SK-N-MC (cell line): ENCODE measurements at places on chromosomes 11 and 22.

DNA sequence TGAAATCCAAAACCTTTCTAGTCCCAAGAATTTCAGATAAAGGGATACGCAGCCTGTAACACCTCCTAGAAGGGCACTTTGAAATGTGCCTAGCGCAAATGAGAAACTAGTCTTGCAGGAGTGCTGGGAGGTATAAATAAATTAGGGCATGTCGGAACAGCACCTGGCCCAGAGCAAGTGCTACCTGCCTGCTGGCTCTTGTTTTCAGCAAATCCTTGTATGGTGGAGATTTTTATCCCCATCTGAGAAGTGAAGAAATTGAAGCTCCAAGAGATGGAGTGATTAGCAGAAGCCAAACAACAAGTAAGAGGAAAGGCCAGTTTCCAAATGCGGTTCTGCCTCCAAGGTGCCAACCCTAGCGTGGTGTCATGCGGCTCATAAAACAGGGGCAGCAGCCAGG, 36.7 kb upstream of the TFIP11 start:
- DNase-seq, result no peak

- DNase-seq, result no peak
These were observed 27.7 kb downstream of the DNAJC24 start for GRCh38 chr11:31397239-31397834.

GRCh38 chr11:118221419-118221818, 3.4 kb downstream of the JAML start:
- no peak for DNase-seq

DNA sequence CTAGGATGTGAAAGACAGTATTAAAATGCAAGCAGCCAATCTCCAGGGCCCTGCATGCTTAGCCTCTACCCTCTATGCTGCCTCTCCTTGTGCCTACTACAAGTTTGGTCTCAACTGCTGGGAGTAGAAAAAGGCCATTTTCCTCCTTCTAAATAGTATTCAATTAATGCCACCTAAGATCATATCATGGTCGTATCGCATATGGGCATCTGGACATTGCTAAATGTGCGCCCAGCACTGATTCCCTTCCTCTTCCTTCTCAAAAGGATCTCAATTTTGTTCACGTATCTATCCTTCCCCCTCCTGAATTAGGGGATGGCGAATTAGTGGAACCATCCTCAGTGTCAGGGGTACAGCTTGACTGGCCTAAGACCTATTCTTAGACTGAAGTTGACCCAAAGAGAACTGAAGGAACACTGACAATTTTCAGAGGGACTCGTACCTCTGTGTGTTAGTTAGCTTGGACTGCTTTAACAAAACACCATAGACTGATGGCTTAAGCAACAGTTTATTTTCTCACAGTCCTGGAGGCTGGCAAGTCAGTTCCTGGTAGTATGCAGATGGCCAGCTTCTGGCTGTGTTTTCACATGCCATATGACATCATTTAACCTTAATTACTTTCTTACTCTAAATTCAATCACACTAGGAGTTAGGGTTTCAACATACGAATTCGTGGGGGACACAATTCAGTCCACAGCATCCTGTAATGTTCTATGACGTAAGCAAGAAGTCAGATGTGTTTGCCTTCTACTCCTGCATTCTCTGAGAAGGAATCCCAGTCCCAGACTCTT, 8.5 kb upstream of the NUP50 start:
- DNase-seq, result no peak

GRCh38 chr11:95734009-95734572, 55.5 kb downstream of the FAM76B start:
- no peak for DNase-seq

DNA sequence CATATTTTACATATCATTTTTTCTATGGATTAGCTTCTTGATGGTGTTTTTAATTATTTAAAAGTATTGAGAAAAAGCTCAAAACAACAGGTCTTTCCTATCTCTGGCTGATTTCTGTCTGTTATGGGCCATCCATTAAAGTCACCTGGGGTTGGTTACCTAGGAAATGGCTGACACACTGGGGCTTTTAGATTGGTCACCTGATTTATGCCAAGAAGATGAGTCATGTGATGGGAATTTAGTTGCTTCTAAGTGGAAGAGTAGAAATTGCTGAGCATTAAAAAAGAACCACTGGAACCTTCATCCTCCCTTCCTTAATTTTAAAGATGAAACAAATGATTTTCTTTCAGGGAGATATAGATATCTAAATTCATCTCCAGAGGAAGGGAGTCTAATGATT, 48.8 kb upstream of the LARGE1 start:
- DNase-seq, result no peak
